Activated CD4-positive, alpha-beta T cell treated with anti-CD3 and anti-CD28 coated beads, Interleukin-2, amount 50 U/mL, for 16 hours (primary cell): ENCODE measurements at places on chromosomes 11 and 22.

- no peak for DNase-seq
These were observed 54.9 kb downstream of the C11orf91 start for GRCh38 chr11:33645686-33646085.

- peak; percentile 56 for DNase-seq
These were observed 456 bp upstream of the PARVB start for GRCh38 chr22:44023404-44024287.

- no peak for DNase-seq
These were observed 7.5 kb downstream of the C11orf24 start for GRCh38 chr11:68264244-68264643.

- DNase-seq = peak; percentile 74
These were observed 39.2 kb upstream of the IGLL5 start for GRCh38 chr22:22848364-22848866.

DNA sequence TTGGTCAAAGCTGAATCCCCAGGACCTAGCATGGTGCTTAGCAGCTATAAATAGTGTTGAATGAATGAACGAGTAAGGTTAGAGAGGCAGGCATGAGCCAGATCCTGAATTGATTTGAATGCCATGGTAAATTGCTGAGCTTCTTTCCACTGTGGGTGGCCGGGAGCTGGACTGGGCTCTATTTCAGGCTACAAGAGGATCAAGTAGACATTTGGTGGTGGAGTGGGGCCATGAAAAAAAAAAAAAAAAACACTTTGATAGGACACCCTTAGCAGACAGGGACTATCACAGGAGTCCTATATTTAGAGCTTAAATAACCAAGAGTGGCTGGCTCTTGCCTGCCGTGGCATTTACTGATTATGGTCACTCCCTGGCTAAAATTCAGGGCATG lies 77.6 kb downstream of the MIAT start:
- no peak for DNase-seq

GRCh38 chr11:114109206-114110090 lies 49.9 kb downstream of the ZBTB16 start:
- no peak for DNase-seq

DNA sequence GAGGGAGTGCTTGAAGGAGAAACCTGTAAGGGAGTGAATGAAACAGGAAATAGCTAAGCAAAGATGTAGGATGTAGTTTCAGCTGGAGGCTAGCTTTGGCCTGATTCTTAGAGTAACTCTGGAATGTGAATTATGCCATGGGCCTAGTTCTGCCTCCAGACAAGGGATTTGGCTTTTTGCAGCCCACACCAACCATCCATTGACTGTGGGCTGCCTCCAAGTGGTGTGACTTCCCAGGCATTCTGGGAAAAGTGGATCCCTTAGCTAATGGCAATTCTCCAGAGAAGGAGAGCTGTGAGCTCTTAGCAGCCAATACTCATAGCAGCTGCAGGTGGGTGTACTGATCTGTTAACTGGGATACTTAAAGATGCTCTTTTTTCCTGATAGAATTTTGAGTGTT lies 2.0 kb upstream of the OR9I1 start:
- DNase-seq = no peak

DNA sequence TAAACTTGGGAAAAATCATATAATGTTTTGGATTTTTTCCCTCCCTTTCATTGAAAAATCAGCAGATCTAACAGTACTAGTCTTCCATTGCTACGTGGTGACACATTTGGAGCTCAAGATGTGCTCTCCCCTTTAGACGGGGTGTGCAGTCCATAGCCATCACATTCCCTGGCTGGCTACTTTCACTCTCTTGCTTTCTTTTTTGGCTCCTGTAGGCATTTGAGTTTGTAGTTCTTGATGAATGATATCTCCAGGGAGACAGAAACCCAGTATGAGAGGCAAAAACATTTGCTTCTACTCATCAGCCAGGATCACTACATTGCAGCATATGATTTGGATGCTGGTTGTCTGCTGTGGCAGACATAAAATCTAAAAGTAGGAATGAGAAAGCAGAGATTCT lies 12.1 kb downstream of the CCDC81 start:
- DNase-seq = no peak

DNA sequence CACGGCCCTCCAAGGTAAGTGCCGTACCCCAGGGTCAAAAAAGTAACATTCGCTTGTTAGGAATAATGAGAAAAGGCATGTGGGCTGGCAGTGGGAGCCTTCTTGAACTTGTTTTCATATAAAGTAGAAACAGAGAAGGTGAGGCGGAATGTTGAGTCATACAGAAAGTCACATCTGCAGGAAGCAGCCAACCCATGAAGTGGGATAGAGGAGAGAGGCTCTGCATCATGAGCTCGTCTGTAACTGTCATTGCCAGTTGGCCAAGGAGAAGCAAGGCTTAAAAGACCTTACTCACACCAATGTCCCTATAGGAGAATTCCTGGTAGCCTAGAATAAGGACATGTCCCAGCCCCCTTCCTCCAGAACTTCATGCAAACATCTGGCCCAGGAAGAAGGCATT lies 253.3 kb downstream of the BUD13 start:
- peak; percentile 46 for DNase-seq

- no peak for DNase-seq
These were observed 14.3 kb downstream of the MPST start for GRCh38 chr22:37033605-37034430.

DNA sequence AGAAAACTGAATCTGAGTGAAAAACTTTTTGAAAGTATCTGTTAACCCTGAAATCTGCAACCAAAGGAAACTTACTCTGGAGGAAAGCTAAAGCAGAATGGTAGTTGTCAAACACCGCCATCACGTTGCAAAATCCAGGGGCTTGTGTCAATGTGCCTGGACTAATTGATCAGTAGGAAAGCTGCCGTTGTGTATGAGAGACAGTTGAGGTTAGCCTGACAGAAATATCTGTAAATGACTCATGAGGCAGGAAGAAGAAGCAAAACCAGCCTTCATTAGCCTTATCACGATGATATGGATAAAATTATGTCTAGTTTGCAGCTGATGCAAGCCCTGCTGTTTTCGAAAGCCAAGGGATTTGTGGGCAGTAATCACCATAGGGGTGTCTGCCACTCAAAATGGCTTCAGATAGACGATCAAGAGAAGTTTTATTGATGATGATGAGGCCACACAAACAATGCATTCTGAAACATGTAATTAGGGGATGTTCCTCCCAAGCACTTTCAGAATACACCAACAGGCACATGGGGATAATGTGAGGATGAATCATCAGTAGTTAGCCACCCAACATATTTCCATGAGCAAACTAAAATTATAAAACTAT lies 8.9 kb downstream of the SCGB1A1 start:
- peak; percentile 85 for DNase-seq

DNA sequence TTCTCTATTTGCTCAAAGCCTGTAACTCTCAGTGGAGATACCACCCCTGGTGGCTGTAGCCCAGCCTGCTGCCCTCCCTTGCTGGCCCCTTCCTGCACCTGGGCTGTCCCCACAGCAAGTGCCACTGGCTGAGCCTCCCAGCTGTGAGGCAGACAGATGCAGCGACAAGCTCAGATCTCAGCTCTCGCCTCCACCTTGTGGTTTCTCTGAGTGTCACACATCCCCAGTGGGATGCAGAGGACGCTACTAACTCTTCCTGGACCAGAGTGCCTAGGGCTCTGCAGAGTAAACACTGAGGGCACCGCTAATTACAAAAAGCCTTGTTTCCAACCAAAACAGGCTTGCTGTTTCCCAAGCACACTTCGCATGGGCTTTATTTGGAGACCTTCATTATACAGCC lies 8.9 kb downstream of the YPEL1 start:
- DNase-seq = peak; percentile 59
